Hematopoietic multipotent progenitor cell treated with erythropoietin and hydrocortisone succinate and interleukin-3 and kit ligand, for 6 days (in vitro differentiated cells): ENCODE measurements at places on chromosomes 16 and 17.

DNA sequence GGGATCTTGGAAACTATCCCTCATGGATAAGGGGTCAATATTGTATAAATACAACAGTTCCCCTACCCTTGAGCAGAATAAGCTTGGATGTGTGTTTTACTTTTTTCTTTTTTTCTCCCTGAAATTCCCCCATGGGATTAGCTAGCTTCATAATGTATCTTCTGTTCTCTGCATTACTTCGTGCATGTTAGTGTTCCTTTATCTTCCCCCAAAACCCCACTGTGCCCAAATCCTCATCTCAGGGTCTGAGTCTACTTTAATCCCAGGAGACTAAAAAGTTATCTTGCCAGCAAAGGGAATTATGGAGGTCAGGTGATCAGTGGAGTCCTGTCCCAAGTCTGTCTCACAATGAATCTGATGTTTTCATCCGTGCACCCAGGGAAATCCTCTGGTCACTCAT, 217.5 kb upstream of the CNTNAP4 start:
- DNase-seq, result no peak

DNA sequence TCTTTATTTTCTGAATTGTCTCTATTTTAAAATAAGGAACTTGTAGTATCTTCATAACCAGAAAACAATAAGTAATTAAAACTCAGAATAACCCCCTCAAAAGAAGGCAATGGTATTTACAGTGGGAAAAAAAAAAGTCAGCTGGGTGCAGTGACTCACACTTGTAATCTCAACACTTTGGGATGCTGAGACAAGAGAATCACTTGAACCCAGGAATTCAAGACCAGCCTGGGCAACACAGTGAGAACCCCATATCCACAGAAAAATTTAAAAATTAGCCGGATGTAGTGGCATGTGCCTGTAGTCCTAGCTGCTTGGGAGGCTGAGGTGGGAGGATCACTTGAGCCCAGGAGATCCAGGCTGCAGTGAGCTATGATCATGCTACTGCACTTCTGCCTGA, 33.5 kb downstream of the ADAM11 start:
- DNase-seq, result no peak

GRCh38 chr17:48735062-48735351, 6.5 kb upstream of the HOXB13 start:
- DNase-seq, result no peak

DNA sequence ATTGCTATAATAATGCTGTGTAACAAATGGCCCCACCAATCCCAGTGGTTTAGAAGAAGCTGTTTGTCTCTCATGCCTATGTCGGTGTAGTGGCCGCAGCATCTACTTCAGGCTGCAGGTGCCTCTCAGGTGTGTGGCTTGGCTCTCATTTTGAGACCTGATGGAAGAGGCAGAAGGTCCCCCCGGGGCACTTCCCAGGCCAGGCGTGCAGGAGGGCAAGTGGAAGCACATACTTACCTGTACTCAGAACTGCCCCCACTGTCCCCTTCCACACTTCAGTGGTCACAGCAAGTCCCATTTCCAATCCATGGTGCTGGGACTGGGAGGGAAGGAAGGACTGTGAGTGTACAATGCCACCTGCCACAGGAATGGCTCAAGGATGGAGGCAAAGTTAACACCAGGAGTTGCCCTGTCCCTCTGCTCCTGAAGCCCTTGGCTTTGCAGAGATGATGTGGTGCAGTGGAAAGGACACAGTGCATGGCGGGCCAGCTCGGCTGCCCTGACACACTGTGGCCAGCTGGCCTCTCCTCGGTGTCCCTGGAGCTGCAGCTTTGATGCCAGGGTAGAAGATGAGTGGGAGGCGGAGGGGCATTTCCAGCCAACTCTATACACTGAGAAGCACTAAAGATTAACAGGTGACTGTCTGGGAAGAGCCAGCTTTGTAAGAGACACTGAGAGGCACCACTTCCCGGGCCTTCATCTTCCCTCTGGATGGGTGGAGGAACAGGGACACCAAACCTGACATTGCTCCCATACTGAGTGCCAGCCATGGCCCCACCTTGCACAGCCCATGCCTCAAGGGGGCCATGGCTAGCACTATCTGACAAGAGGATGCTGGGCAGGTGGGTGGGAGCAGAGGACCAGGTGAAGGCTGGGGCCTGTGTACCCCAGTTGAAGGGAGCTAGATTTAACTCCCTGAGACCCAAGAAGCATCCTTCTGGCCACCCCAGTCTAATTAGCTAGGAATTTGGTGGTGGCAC, 105.9 kb downstream of the METRNL start:
- DNase-seq, result no peak

GRCh38 chr17:51555153-51555552, 294.8 kb downstream of the UTP18 start:
- no peak for DNase-seq

DNA sequence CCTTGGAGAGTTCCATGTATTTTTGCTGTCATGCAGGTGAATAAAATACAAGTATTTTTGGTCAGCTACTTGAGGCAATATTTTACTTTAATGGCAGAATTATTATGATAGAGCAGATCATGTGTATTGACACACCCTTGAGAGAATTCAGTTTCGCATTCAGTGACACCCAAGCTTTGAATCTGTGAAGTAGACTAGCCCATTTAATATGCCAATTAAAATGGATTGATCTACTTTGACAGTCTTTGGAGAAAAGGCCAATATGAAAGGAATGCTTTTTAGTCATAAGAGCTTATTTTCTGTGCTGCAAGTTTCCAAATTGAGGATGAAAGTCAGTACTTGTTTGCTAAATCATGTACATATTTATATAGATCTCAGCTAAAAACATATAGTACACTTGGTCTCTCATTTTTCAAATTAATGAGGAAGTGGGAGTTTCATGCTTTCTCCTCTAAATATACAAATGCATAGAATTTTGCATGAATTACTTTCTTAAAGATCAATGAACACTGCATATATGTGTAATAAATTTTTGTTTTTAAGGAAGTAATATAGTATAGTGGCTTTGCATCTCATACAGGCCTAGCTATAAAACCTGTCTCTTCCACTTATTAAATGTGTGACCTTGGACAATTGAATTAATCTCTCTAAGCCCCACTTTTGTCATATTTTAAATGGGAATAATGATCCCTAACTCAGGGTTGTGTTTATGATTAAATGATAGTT, 161.5 kb downstream of the PHKB start:
- DNase-seq, result no peak

DNA sequence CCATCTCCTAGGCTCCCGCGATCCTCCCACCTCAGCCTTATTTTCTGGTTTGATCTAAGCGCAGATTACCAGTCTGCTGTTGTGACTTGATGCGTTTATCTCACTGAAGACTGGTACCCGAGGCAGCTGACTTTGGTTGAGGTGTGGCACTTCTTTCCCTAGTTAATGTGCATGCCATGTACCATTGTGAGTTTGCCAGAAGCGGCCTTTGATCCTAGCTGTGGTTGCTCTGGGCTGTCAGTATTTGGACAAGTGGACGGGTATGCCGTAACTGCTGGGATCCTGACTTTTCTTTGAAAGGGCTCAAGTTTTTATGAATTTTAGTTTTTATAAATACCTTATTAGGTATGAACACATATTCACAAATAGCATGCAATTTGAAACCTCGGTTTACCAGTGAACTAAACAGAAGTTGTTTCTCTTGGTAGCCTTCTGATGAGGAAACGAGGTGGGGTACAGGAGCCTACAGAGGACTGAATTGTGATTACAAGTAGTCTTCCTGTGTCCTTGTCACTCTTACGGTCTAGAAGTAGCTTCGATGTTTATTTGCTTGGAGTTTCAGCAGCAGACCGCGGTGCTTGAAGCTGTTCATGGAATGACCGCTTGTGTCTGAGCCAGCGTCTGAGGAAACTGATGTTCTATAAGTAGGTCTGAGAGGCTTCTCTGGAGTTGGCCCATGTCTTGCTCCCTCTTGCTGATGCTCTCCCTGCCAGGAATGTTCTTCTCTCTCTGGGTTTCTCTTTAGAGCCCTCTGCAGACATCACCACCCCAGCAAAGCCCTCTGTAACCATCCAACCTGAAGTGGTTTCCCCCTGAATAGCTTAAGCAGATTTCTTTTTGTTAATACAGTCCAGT, 40.0 kb downstream of the SEC14L1 start:
- no peak for DNase-seq

GRCh38 chr17:15122857-15123256, 142.3 kb downstream of the PMP22 start:
- no peak for DNase-seq

- DNase-seq, result no peak
These were observed 191.4 kb downstream of the RGS9 start for GRCh38 chr17:65328567-65328966.

DNA sequence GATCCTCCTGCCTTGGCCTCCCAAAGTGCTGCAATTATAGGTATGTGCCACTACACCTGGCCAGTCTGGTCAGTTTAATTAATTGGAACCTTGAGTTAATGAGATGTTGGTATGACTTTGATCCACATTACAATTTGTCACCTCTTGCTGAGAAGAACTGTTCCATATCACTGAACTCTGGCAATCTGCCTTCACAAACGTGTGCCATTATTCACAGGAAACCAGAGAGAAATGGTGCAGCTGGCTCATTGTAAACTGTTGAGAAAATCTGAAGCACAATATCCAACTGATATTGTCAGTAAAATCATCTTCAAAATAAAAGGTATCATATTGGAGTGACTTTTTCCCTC, 39.3 kb upstream of the YPEL2 start:
- no peak for DNase-seq

DNA sequence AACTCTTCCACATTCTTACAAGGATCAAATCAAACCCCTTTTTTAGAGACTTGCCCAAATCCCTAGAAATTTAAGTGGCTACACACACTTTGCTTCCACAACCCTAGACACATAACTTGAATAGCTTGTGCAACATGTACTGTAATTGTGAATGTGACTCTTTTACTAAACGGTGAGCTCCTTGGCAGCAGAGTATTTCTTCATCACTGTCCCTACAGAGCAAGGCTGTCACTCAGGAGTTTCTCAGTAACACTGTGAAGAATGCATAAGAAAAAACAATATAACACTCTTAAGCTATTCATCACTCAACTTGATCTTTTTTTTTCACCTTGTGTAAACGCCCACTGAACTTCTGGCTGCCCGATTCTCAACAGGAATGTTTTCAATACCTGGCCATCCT, 53.8 kb upstream of the ADAMTS18 start:
- no peak for DNase-seq

DNA sequence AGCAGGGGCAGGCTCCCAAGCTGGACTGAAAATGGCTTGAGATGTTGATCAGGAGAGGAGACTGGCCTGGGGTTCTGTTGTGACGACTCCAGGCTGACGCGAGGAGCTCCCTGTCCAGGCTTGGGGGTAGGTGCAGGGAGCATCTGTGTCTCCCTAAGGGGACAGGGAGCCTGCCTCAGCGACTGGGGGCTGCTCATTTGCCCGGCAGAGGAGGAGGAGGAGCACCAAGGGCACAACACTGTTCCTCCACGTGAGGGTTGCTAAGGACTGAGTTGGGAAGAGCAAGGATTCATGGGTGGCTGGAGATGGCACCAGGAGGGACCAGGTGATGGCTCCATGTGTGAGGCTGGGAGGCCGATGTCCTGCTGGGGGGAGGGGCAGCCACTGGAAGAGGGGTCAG, 53.3 kb downstream of the USP22 start:
- no peak for DNase-seq

GRCh38 chr16:80993307-80993706, 13.4 kb downstream of the CMC2 start:
- DNase-seq, result peak; percentile 51

GRCh38 chr17:27586203-27586721, 44.7 kb upstream of the LGALS9 start:
- DNase-seq, result peak; percentile 91

DNA sequence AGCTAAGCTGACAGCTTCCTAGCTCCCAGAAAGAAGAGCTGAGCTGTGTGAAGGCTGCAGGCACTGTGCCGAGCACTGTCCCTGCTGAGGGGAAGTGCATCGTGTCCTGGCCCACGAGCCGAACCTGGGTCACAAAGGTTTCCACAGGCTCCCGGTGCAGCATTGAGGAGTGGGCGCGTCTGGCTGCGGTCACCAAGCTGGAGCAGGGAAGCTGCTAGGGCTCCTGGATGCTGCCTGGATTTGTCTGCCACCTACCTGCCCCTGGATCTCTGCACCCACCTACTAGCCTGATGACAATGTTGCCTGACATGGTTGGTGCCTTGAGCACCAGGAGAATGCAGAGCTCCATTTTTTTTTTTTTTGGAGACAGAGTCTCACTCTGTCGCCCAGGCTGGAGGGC, 6.5 kb upstream of the SRRM2 start:
- no peak for DNase-seq

GRCh38 chr16:3478242-3478925, 16.9 kb downstream of the C16orf90 start:
- DNase-seq, result no peak

GRCh38 chr17:18035704-18036103, 3.3 kb downstream of the ATPAF2 start:
- DNase-seq, result peak; percentile 92

DNA sequence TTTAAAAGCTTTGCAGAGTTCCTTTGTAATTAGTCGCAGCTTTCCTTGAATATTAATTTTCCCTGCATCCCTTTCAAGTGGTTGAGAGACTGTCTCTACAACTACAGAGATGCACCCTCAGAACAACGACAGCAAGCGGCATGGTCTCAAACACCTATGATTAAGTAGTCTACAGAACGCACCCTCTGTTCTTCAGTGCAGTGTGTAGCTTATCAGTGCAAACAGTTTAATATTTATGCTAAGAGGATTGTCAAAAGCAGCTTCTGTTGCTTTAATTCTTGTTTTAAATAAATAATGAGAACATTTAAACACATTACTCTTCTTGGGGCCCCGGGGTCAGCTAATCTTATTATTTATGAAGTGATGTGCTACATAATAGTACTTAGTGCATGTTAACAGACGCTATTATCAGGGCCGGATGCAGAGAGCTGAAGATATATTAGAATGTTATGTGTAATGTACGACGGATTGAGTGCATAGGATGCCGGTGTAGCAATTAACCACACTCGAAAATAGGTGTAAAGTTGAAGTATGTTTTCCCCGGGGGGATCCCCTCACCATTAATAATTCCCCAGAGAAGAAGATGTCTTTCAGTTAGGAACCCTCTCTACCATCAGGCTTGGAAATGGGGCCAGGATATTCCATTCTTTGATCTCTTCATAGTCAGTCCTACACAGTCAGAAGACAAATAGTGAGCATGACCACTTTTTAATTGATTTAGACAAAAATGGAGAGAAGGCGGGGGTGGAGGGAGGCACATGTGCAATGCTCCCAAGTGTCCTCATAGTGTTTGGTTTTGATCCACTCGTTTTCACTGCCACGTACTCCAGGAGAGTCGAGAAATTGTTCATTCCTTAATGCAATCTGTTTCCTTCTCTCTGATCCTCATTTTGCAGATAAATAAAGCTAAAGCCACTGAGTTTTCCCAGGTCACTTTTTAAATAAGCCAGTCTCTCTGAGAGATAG, 176.3 kb downstream of the IRX3 start:
- DNase-seq, result no peak
